Stimulated activated CD4-positive, alpha-beta T cell treated with anti-CD3 and anti-CD28 coated beads, Interleukin-2, amount 100 ng/mL, for 24 hours (primary cell): ENCODE measurements at places on chromosomes 7 and 10.

DNA sequence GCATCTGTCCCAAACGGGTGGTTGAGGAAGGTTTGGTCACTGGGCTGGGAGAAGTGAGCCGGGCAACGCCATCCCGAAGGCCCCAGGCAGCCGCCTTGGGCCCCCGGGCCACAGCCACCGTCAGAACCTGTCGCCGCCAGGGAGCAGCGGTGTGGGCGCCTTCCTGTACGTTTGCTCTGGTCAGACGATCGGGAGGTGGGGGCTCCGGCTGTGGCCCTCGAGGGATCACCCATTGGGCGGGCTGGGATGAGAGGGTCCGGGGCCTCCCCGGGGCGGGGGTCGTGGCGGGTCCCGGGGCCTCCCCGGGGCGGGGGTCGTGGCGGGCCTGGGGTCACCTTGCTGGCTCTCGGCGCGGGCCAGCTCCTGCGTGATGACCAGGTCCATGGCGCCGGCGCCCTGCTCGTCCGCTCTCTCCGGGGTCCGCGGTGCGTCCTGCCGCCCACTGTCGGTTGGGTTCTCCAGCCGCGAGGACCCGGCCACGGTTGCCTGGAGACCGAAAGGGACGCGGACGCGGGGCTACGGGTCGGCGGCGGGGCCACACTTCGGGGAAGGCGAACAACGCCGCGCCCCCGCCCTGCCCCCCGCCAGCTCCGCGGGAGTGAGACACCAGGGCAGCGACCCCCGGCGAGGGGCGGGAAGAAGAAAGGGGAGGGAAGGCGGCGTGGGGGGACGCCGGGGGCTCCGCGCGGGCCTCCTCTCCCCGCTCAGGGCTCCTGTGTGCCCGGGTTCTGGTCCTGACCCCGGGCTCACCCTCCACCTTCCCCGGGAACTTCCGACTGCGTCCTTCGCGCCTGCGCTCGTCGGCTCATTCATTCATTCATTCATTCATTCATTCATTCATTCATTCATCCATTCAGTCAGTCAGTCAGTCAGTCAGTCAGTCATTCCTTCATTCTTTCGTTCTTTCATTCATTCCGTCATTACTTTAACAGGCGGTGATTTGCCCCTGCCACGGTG is at the start of gene CFAP46:
Gene CFAP46 (minus strand): TSS at position 470 of the 957 bp plus-strand sequence. CDS start 86 bp downstream, at position 384.
- DNase-seq: no peak

GRCh38 chr7:2054927-2055326 is 177.8 kb downstream of the MAD1L1 start:
- DNase-seq: no peak

- no peak for DNase-seq
Observed at GRCh38 chr7:82234457-82235049, 209.0 kb downstream of the CACNA2D1 start.

- DNase-seq: no peak
Observed at GRCh38 chr7:5397736-5398135, 25.9 kb downstream of the TNRC18 start.

DNA sequence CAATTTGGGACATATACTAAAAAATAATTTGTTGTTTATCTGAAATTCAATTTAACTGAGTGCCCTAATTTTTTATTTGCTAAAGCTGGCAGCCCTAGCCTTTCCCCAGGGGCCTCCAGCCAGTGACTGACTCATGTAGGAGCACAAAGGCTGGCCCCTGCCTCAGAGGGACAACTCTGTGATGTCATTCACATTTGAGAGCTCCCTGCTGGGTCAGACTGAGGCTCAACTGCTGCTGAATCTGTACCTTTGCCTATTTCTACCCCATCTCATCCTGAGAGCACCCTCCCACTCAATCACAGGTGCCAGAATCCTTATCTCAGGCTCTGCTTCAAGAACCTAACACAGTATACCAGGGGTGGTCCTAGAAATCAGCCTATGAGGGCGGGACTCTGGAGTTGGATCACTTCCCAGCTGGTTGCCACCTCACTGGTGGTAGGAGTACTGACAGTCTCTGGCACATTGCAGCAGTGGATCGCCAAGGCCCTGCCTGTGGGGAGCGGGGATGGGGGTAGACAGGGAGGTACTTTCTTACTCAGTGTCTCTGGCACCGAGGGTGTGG is 11.6 kb downstream of the GCK start:
- no peak for DNase-seq

DNA sequence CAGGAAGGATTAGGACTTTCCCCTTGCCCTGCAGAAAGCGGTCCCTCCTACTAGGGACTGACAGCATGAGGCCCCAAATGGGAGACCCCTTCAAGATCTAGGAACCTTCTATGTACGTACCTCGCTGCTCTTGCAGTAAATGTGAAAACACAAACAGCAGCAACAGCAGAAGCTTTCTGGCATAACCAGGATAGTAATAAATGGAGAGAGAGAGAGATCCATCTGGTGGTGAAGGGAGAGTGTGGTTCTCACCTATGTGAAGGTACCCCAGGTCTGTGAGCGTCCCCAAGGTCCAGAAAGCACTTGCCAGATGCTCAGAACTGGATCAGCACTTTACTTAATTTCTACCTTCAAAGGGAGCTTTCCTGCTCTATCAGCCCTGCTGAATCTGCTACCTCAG is 592.7 kb downstream of the PARD3 start:
- no peak for DNase-seq

GRCh38 chr7:87608431-87608830 is 7.7 kb upstream of the ABCB1 start:
- no peak for DNase-seq

DNA sequence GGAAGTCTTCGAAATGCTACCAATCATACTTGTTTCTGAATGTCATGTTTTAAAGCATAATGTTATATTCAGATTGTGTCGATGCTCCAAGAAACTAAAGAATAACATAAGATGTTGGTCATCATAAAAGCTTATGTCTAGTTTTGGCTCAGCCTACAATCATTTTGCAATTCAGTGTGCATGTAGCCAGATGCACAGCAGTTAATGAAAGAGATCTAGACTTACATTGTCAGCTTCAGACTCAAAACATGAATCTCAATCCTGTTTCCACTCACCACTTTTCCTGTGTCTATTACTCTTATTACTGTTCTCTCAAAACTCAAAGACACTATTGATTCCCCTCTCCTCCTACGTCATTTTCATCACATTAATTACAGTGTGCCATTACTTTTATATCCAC is 21.4 kb downstream of the TMEM196 start:
- no peak for DNase-seq

DNA sequence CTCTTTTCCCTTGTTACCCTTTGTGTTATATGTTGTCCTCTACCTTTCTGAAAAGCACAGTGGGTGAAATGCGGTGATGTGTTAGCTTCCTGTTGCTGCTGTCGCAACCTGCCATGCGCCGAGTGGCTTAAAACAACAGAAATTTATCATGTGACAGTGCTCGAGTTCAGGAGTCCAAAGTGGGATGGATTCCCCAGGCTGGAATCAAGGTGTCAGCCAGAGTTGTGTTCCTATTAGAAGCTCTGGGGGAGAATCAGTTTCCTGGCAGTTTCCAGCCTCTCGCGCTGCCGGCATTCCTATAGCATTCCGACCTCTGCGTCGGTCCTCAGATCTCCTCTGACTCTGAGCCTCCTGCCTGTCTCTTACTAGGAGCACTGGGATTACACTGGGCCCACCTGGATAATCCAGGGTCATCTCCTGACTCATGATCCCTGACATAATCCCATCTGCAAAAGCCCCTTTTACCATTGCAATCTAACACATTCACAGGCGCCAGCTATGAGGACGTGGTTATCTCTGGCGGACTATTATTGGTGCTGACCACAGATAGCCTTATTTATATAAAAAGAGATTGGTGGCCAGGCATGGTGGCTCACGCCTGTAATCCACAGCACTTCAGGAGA is 207.5 kb downstream of the CUX1 start:
- DNase-seq: no peak

DNA sequence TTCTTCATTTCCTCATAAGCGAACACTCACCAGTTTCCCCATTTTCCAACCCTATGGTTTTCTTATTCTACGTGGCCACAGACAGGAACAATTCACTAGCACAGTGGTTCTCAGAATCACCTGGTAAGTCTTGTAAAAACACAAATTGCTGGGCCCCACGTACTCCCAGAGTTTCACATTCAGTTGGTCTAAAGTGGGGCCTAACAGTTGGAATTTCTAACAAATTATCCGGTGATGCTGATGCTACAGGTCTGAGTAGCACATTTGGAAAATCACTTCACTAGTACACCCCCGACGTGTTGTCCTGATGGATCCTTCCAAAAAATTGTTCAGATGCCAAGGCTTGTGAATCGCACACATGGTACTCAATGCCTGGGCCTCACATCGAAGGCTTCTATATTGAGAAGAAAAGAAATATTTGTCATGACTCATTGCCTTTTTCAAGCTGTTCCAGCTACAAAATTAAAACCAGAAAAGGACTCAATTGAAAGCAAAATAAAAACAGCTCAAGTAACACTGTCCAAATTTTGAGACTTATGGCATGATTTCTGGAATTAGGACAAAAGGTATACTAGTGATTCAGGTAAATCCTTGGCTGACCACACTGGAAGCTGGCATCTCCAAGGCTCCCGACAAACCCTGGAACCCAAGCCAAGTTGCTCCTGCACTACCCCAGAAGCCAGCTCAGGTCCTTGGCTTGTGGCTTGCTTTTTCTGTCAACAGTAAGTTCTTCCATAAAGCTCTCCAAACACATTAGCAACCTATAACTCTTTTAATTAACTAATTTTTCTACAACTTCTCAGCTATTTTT is 12.9 kb upstream of the VIM start:
- DNase-seq: no peak

DNA sequence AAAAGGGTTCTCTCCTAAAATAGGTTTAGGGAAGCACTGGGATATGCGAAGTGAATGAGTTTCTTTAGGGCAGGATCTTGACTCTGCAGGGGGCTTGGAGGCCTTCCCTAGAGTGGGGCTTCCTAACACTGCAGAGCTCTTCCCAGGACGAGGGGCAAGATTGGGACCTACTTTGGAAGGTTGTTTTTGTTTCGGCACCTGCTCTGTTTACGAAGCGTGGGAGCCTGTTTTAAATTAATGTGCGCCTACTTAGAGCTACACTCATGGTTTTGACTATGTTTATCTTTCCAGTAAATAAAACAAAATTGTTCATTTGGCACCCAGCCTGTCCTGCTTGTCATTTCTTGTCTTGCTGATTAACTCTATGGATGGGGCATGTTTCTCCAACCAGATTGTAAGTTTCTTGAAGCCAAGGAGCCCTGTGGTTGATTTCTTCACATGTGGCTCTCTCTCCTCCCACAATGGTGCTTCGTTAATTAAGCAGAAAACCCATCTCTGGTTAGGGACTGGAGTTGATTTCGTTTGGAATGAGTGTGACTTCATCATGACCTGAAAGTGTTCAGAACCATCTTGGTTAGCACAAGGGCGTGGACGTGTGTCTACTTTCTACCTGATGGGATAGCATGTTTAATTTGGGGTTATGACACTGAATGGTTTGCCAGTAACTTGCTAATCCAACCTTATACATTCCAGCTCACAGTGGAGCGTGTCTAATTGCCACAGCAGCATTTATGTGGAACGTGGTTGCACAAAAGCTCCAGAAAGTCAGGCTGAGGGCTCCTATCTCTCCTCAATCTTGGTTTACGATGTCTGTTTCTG is 98.1 kb downstream of the TCF7L2 start:
- DNase-seq: no peak

DNA sequence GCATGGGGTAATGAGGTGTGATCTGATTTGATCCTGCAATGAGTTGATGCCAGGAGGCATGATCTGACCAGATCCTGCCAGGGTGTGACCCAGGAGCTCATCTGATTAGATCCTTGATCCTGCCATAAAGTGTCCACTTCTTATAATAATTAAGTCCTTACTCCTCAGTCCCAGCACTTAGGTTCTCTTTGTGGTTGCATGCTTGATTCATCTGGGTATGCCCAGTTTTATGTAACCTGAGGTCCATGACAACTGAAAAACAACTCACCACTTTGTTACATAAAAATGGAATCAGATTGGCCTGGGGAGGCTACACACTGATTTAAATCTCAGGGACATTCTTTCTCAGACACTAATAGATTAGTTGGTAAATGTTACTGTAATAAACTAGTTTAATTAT is 19.1 kb downstream of the ACADSB start:
- DNase-seq: no peak

DNA sequence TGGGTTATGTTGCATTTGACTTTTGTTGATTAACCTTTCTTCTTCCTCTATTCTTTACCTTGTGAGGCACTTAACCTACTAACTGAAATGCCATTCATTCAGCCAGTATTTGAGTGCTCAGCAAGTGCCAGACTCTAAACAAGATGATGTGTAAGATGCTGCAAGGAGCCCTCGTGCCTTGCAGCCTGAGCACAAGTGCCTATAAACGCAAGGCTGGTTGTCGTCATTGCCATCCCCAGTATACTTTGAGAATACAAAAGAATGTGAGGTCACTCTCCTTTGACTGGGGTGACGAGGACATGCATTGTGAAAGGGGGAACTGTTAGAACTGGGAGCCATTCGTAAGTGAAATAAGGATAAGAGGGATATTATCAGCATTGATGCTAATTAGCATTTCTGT is 103.0 kb downstream of the AUTS2 start:
- no peak for DNase-seq

DNA sequence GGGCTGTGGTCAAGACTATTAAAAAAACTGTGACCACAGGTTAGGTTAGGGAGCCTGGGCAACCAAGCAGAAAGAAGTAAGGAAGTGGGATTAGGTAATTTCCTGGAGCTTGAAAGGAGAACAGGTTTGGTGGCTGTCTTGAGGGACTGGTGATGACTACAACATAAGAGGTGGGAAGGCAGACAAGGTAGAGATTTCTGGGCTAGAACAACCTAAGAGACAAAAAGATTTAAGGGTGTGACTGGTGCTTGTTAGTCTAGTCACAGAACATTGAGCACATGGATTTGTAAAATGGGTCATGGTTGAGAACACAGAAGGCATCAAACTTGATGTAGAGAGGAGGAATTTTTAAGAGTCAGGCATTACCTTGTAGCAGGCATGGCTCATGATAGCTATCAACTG is 123.7 kb upstream of the ASAH2 start:
- DNase-seq: no peak

DNA sequence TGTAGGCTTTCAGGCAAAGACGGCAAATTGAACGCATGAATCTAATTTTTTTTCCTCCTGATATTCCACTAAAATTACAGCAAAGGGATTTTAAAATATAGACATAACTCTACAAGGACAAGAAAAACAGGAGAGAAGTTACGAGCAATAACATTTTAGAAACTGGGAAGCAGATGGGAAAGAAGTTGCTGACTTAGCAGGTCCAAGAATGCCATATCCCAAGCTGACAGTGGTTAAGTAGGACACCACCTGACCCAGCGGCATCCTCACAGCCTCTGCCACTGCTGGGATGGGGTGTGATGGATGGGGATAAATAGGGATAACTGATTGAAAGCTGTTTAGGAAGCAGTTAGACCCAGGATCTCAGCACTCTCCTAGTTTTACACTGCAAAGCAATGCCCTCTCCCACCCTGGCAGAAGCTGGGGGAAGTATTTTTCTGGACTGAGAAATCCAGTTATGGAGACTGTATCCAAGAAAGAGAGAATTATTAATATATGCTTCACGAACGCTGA is 99.3 kb upstream of the LEP start:
- no peak for DNase-seq

DNA sequence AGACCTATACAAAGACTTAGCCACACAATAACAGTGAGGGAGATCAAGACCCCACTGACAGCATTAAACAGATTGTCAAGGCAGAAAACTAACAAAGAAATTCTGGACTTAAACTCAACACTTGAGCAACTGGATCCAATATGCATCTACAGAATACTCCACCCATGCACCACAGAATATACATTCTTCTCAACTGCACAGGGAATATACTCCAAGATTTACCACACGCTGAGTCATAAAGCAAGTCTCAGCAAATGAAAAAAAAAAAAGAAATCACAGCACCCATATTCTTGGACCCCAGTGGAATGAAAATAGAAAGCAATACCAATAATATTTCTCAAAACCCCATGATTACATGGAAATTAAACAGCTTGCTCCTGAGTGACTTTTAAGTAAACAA is 680.2 kb downstream of the PCDH15 start:
- DNase-seq: no peak
